ENCODE measurements at places on chromosomes 4 and X.

GRCh38 chr4:115433491-115433890 is 320.1 kb upstream of the NDST4 start:
- DNase-seq = no peak

- peak; percentile 75 for DNase-seq
These were observed 119.7 kb downstream of the NFKB1 start for GRCh38 chr4:102620697-102621497.

GRCh38 chr4:26493461-26493860 is 3.2 kb upstream of the CCKAR start:
- no peak for DNase-seq

DNA sequence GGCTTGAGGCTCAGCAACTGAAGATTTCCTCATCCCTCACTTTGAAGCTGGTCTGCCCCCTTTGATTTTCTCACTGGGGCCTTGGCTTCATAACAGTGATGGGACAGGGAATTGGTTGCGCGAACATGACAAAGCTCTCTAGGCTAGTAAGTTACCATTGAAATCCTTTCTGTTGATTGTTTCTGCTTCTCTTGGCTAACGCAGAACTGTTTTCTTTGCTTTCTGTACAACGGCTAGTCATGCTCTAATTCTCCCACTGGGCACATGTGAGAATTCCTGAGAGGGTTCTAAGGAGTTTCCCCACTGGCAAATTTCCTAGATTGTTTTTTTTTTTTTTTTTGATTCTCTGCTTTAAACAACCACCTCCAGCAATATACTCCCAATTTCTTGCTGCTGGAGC is 738.6 kb downstream of the PCDH7 start:
- DNase-seq = peak; percentile 9

GRCh38 chr4:186225848-186226247 is 1.5 kb upstream of the KLKB1 start:
- DNase-seq = no peak

DNA sequence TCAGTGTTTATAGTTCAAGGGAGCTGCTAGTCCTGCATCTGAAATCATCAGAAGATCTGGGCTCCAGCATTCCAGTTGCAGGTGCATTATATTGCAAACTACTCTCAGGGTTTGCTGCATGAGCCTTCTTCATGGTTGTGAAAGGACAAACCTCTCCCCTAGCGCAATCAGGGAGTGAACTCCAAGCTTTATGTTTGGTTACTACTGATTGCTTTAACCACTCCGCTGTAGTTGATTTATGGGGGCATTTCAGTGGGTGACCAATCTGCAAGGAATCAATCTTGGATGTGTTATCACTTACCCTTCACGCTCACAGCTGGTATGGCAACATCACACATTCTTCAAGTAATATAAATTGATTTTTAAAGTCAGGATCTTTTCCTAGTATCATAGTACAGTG is 552.1 kb downstream of the SPOCK3 start:
- DNase-seq = peak; percentile 7

- no peak for DNase-seq
These were observed 3.5 kb downstream of the PCSK1N start for GRCh38 chrX:48831909-48832291.

DNA sequence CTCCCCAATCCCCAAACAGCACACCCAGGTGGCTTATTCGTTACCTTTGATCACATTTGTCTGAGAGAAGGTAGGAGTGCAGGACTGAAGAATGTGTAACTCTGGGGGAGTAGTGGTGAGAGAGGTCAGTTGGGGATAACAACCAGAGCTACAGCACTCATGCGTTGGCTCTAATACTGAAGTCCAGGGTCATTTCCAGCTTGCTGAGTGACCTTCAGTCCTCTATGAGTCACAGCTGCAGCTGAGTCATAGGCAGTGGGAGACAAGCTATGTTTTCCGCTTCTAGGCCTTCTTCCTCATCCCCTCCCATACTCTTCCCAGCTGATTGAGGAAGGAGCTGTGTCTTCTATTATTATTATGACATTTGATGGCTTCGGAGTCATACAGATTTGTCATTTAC is 31.6 kb upstream of the CT47C1 start:
- peak; percentile 83 for DNase-seq

DNA sequence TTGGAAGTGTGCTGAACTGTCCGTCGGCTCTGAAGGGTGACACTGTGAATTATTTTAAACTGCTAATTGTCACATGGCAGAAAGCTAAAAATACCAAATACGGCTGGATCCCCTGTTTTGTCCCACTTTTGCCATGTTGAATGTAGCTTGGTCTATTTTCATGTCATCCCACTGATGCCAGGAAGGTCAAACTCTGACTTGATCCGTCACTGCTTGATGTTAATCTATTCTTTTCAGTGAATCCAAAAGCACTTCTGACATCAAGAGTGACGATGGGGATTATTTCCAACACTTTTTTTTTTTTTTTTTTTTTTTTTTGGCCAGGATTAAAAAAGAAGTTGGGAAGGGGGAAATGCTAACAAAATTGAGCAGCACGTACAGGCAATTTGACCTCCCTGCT is 734.6 kb upstream of the TENM3 start:
- DNase-seq = no peak

DNA sequence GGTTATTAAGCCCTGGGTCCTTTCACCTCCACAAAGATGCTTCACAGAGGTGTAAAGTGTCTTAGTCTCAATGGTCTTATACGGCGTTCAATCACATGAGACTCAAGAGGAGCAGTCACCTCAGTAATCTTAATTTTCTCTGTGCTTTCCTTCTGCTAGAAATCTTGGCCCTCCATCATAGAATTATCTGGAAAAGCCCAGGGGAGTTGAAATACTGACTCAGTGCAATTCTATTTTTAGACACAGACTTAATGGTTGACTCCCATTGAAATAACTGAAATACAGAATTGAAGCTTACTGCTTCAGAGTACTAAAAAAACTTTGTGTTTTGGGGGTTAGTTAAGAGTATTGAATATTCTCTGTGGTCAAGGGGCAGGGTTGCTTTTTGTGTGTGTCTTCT is 94.5 kb upstream of the IL15 start:
- DNase-seq = peak; percentile 17

DNA sequence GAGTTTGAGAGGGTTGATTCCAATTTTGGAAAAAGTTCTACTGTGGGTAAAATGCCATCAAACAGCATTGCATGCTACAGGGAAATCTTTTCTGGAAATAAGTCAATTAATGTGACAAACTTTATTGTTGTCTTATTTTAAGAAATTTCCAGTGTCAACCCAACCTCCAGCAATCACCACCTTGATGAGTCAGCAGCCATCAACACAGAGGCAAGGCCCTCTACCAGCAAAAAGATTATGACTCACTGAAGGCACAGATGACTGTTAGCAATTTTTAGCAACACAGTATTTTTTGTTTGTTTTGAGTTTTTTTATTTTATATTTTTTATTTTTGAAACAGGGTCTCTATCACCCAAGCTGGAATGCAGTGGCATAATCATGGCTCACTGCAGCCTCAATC is 165.4 kb upstream of the C1QTNF7 start:
- DNase-seq = no peak

- no peak for DNase-seq
These were observed 101.3 kb downstream of the TSPAN7 start for GRCh38 chrX:38662640-38663039.

DNA sequence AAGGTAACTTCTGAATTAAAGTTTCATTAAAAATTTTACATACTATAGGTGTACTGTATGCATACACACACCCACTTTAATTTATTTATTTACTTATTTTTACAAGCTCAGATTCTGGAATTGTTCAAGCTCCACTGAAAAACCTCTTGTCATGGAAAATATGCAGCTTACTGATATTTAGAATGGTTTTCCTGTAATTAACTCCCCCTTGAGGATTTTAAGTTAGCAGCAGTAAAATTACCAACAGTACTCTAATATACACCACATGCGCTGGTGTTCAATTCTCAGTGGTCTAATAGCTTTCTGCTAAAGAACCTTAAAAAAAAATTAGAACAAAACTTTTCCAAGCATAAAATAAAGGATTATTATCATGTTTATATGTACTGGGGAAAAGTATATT is 12.0 kb downstream of the MAB21L2 start:
- DNase-seq = peak; percentile 66

GRCh38 chr4:155724731-155725130 is 34.1 kb upstream of the GUCY1B1 start:
- DNase-seq = peak; percentile 42

GRCh38 chr4:20847124-20847747 is 147.0 kb downstream of the PACRGL start:
- DNase-seq = peak; percentile 43

DNA sequence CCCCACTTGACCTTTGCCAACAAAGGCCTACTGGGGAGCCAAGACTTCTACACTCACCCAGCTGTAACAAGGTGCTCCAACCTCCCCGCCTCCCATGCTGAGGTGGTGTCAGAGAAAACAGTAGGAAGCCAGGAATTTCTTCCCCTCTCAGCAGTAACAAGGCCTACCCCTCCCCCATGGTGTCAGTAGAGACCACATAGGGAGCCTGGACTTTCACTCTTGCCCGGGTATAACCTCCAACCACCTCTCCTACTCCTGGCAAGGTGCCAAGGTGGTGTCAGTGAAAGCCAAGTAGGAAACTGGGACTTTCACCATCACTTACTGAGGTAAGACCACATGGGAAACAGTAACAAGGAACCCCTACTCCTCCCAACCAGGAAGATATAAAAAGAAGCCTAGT is 93.1 kb downstream of the SLC16A2 start:
- DNase-seq = peak; percentile 17

DNA sequence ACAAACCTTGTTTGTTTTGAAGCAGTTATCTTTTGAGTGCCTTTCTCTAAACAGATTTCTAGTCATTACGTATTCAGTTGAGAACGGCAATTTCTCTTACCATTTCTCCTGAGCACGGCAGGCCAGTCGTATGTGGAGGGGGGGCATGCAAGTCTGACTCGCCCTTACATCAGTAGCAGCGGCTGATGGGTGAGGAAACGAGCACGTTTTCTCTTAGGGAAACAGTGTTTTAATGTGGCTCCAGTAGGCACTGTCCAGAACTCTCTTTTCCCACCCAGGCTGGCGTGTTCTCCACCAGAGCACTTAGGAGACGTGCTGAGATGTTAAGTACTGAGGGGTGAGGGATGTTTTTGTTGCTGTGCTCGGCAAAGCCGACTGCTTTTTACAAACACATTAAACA is 240.5 kb downstream of the STIM2 start:
- no peak for DNase-seq

- DNase-seq = no peak
These were observed 61.2 kb downstream of the FAM53A start for GRCh38 chr4:1622956-1623355.

DNA sequence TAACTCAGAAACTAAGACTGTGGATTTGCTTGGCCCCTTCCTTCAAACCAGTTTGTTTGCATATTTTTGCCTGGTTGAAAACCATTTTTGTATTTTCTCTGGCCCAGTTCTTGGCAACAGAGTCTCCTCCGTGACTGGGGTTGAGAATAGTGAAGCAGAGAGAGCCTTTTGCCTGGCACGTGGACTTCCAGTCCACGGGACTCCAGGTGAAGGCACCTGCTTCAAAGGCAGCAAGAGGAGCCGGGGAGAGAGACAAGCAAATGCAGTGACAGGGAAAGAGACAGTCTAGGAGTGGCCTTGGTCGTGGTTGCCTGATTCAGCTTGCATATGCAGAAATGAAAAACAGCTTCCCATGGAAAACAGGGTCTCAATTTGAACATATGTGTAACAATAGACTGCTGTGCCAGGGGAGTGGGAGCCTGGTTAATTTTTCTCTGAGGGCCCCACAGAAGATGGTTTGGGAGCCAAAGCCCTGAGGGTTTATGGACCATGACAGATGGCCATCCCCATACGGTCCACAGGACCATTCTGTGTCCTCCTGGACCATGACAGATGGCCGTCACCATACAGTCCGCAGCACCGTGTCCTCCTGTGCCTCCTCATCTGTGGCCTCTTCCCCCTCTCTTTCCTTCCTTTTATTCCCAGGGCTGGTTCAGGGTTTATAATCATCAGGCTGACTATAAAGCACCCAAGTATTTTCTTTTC is 272.2 kb upstream of the RASGEF1B start:
- DNase-seq = no peak

DNA sequence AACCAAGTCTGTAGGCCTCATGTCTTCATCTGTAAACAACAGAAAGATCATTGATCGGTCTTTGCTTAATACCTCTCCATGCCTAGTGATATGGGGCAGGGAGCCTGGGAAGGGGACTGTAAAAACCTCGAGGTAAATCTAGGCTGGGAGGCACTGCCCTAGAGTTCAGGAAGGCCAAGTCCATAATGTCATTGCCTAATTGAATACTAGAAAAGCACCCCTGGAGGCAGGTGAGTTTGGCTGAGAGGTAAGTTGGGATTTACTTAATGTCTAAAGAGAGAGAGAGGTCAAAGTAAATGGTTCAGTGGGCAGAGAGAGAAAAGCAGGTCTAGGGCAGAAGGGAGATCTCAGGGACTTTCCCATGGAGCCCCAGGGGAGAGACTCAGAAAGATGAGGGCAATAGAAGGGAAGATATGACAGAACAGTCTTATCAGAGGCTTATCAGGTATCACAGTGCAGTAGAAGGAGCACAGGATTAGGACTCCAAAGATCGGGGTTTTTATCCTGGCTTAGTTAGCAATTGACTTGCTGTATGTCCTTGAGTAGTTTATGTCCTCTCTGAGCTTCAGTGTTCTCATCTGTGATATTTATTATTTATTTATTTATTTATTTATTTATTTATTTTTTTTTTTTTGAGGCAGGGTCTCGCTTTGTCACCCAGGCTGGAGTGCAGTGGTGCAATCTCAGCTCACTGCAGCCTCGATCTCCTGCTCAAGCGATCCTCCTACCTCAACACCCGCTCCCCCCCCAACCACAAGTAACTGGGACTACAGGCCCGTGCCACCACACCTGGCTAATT is 85.2 kb downstream of the SLC16A2 start:
- no peak for DNase-seq

DNA sequence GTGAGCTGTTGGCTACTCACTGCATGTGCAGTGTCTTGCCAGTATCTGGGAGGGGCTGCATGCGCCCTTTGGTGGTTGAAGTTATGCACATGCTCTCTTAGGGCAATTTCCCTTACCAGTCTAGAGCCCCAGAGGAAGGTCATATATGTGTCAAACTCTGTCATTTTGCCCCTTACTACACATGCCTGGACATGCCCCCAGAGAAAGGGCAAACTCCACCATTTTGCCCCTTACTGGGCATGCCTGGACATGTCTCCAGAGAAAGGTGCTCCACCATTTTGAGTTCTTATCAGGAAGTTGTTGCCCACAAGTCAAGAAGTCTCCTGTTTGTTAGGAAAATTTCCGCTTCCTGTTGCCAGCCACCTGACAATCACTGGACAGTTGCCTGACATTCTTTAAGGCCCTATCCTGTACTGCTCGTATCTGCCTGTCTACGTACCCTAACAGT is 56.4 kb upstream of the PLAC8 start:
- DNase-seq = no peak

All from amniotic epithelial cell (primary cell).